Stimulated activated CD4-positive, alpha-beta T cell treated with anti-CD3 and anti-CD28 coated beads, Interleukin-15, amount 100 ng/mL, for 48 hours (primary cell): ENCODE measurements at places on chromosomes 13 and 19.
A peak's percentile ranks its signal among the peaks of the same experiment; 100 is the strongest.

GRCh38 chr19:2944403-2944774, 382 bp downstream of the ZNF77 start:
- DNase-seq: no peak

DNA sequence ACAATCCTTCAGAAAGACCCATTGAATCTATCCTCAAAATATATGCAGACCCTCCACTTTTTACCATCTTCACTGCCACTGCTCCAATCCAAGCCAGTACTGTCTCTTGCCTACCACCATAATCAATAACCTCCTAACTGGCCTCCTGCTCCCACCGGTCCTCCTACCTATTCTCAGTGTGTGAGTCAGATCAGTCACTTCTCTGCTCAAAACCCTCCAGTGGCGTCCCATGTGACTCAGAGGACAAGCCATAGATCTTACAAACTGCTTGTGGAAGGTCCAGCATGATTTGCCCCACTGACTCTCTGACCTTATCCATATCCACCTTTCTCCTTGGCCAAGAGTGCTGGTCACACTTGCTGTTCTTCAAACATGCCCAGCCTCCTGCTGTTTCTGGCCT, 23.4 kb upstream of the MBNL2 start:
- DNase-seq: no peak

DNA sequence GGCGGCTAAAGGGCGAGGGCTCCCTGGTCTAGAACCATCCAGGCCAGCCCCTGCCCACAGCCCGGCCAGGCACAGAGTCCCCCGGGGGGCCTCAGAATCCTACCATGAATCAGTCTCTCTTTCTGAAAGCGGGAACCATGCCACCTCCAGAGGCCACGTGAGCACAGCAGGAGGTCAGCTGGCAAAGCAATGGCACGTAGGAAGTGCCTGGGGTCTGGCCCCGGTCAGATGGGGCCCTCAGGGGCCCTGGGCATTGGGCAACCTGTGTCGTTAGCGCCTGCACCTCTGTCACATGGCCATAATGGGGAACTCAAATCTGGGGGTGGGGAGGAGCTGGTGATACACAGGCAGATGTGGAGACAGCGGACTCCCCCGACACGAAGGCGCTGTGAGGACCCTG, 8.8 kb downstream of the MFSD12 start:
- DNase-seq: no peak

GRCh38 chr19:13794398-13794756, 866 bp upstream of the ZSWIM4 start:
- DNase-seq: no peak

GRCh38 chr13:106513025-106513983, 22.2 kb downstream of the EFNB2 start:
- no peak for DNase-seq

GRCh38 chr19:6697291-6697690, 23.2 kb downstream of the C3 start:
- DNase-seq: no peak

DNA sequence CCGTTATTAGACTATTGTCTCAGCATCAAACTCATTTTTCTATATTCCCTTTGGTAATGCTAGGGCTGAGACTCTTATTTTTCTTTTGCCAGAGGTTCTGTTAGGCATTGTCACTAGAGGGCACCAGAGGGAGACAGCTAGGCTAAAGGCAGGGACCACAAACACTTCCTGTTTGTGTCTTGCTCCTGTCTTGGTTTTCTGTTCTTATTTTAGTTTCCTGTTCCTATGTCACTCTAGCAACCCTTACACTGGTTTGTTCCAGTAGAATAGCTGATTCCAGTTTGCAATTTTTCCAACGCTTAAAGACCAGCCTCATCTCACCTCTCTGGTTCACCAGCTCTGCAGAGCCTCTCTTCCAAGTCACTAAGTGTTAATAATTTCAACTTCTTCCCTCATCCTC, 772.0 kb downstream of the DIAPH3 start:
- DNase-seq: peak; percentile 48

DNA sequence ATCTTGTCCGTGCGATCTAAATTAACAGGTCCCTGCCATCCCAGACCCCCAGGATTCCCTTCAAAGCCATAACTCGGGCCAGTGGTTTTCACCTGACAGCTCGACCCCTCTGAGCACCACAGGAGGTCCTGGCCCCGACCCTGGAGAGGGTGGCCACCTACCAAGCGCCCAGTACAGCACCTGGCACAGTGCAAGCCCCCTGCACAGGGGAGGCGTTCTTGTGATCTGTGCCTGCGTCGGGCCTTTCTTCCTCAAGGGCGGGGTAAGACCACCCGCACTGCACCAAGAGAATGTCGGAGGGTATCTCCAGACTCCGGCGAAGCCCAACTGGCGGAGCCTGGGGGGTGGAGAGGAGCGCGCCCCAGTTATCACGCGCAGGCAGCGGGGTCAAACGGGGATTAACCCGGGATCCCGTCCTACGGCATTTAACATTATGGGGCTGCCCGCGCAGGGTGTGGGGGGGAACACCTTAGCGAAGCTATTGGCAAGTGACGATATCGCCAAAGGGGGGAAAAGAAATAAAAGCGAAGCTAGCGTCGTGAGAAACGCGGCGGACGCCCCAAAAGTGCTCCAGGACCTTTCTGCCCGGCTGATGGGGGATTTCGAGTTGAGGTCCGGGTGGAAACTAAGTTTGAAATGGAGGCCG, 1.3 kb upstream of the HNRNPL start:
- no peak for DNase-seq

- DNase-seq: no peak
These were observed 191.5 kb upstream of the RFC3 start for GRCh38 chr13:33626407-33626806.

GRCh38 chr19:9705836-9706235, 30.9 kb upstream of the ZNF562 start:
- no peak for DNase-seq

DNA sequence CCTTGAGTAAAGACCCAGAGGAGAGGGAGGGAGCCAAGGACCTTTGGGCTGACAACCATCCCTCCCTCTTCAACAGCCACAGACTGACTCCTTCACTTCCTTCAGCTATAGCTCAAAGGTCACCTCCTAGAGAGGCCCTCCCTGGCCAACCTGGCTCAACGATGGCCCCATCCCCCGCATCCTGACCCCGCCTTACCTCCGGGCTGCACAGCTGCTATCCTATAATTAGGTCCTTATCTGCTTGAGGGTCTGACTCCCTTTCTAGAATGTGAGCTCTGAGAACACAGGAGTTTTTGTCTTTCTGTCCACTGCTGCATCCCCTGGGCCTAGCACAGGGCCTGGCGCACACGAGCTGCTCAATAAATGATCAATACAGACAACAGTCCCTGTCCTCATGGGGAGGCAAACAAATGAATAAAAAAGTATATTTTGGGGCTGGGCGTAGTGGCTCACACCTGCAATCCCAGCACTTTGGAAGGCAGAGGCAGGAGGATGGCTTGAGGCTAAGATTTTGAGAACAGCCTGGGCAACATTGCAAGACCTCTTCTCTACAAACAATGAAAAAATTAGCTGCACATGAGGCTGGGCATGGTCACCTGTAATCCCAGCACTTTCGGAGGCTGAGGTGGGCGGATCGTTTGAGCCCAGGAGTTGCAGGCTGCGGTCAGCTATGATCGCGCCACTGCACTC, 6.6 kb upstream of the LGALS4 start:
- DNase-seq: no peak

- DNase-seq: no peak
These were observed 5.8 kb upstream of the FCGRT start for GRCh38 chr19:49506575-49507105.

DNA sequence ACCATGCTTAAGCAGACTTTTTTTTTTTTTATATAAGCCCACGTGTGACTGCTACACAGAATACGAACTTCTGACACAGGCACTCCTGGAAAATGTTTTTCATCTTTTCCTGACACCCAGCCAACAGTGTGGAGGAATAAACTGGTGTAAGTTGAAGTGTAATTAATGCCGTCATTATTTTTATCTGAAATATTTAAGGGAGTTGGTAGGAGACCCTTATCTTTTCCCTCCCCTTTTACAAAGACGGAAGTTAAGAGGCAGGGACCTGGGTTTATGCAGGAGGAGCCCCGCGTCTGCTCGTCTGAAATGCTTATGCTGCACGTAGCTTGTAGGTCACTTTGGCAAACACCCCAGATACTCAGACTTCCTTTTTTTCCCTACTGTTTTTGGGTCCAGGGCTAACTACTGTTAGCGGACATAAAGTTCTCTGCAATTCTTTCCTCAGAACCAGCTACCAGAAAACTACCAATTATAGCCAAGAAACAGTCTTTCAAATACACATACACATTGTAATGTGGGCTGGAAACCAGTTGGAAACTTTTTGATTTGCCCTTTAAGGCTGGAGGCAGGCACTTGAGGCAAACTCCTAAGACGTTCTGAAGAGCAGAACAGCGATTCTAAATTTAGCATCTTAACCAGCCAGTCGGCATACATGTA, 50.8 kb downstream of the EFNB2 start:
- no peak for DNase-seq

GRCh38 chr19:6671960-6672359, 2.0 kb upstream of the TNFSF14 start:
- no peak for DNase-seq

DNA sequence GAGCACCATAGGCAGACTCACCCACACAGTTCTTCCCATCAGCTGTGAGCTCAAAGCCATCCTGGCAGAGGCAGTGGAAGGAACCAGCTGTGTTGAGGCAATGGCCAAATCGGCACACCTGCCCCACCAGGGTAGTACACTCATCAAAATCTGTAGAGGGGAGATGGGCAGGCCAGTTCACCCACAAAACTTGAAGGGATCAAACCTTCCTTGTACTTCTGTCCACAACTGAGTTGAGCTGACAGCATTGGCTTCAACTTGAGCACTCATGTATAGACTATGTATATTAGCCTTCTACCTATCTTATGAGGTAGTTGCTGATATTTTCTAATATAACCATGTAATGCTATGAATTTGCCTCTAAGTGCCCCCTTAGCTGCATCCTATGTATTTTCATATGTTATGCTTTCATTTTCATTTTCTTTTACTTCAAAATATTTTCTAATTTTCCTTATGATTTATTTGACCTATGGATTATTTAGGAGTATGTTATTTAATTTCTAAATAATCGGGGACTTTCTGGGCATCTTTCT, 42.9 kb downstream of the CCL25 start:
- DNase-seq: no peak

DNA sequence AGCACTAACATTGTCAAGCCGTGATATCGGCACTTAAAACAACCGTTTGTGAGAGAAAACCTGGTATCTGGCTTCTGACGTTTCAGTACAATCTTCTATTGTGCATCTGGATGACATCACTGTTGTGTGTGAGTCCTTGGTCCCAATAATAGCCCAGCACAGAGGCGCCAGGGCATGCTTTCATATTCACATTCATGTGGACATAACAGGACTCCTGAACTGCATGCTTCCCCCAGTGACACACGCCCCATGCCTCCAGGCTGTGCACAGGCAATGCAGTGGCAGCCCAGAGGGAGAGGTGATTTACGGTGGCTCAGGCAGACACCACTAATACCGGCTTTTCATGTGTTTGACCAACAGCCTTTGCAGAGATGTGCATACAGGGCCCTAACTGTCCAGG, 58.1 kb downstream of the MRPL57 start:
- DNase-seq: no peak

DNA sequence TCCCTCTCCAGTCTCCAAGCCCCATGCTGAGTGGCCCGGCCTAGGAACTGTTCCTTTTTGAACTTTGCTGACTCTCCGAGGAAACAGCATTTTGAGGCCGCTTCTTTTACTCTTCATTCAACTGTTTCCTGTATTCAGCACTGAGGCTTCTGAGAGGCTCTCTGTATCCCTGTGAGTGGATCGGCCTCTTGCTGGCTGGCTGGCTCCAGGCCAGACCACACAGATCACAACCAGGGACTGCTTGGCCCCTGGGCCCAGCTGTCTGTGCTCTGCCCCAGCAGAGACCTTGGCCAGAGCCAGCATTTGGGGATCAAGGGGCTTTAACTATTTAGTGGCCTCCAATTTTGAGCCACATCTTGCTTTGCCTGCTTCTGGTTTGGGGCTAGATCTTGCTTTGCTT, 75.6 kb upstream of the KL start:
- no peak for DNase-seq
